Upper lobe of left lung (tissue), 6 donors: ENCODE measurements at places on chromosomes 12 and 14.

DNA sequence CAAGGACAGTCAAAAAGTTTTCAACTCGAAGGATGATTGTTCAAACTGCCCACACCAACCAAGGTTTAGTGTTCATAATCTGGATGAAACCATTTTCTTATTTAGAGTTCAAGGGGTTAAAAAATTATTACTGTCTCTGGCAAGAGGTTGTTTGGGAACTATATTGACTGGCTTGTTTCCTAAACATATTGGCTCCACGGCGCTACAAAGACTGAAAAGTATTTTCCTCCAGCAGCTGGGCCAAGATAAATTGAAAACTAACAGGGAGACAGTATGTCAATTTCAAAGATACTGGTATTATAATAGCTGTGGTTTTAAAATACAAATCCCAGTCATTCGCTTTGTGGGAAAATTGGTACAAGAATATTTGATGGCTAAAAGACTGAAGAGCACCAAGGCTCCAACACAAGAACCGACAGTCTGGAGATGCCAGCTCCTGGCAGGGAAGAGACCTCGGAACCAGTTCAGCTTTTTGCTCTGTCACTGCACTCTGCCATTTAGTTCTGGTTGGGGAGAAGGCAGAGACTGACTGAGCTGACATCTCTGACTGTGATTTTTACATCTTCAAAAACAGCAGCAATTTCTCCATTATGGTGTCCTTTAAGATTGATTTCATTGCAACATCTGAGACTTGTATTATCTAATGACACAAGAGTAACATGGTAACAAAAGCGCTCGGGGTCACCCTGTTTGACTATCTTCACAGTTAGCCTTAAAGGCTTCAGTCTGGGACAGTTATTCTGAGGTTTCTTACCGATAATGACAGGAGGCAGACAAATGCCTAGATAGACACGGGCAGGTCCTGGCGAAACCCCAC lies 62.0 kb downstream of the ST8SIA1 start:
- no peak for DNase-seq

- DNase-seq: no peak
These were observed 792.3 kb downstream of the TMEM121 start for GRCh38 chr14:106318700-106319099.

DNA sequence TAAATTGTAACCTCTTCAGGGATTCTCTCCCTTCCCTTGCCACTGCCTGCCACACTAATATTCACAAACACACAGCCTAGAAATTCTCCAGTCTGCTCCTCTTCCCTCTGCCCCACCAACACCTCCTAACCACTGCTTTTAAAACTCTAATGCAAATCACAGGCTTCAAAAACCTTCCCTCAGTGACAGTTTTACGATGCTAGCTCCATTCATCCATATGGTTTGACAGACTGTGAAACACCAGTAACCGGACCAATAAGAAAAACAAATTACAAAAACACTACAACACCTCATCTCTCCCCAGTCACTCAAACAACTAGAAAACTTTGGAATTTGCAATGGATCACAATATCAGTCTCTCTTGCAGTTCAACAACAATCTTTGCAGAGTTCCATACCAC lies 5.7 kb downstream of the DPF3 start:
- DNase-seq: no peak

- DNase-seq: no peak
These were observed 78.3 kb upstream of the BDKRB2 start for GRCh38 chr14:96126339-96126782.
